LoVo (cell line): ENCODE measurements at places on chromosomes 2 and 18.
A peak's percentile ranks its signal among the peaks of the same experiment; 100 is the strongest.

GRCh38 chr2:159516241-159516758, 100.0 kb downstream of the BAZ2B start:
- peak; percentile 78 for DNase-seq

DNA sequence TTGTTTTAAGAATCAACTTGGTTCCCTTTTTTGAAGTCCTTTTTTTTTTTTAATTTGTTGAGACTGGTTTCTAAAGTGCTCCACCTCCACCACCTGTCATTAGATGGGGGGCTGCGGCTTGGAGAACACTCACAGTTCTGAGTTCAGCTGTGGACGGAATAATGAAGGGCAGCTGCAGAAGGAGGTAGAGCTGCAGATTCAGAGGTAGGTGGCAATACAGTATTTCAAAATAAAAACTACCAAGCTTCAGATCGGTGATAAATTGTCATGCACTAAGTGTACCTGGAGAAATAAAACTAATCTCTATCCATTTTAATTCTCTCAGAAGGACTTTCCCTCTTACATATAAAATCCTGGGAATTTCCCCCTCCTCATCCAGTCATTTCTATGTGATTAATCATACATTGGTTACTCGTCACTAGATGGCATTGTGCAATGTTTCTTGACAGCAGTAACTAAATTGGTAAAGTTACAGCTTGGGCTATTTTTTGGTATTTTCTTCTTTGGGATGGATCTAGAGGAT, 81.1 kb upstream of the SLC39A10 start:
- peak; percentile 52 for DNase-seq

- DNase-seq = no peak
These were observed 12.1 kb upstream of the ARHGEF4 start for GRCh38 chr2:130824492-130825061.

DNA sequence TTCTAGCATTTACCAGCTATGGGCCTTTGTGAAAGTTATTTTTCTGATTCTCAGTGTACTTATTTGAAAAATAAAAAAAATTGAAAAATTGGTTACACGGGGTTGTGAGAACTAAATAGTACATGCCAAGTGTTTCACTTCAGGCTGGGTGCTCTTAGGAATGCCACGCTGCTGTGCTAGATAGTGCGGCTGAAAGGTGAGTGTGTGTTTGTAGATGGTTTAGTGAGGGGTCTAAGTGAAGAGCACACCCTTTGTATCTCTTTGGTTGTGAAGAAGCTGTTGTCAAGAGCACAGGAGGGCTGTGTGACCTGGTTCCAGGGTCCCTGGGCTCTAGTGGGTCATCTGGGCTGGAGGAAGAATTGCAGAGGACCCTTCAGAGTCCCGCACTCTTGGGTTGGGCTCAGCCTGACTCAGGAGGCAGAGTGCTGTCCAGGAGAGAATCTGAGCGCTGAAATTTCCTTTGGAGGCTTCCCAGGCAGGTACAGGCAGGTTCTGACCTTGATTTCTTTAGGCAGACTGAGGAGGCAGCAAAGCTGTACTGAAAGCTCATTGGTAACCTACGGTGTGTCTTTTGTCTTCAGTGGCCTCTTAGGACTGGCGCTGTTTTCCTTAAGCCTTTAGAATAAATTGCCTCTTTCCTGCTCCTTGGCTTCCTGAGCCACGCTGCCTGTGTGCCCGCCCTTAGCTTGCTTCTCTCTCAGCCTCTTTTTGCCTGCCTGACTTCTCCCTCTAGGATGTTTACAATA, 44.4 kb downstream of the MAP4K4 start:
- DNase-seq = no peak

- no peak for DNase-seq
These were observed 123.2 kb downstream of the PHLPP1 start for GRCh38 chr18:62838475-62839098.

DNA sequence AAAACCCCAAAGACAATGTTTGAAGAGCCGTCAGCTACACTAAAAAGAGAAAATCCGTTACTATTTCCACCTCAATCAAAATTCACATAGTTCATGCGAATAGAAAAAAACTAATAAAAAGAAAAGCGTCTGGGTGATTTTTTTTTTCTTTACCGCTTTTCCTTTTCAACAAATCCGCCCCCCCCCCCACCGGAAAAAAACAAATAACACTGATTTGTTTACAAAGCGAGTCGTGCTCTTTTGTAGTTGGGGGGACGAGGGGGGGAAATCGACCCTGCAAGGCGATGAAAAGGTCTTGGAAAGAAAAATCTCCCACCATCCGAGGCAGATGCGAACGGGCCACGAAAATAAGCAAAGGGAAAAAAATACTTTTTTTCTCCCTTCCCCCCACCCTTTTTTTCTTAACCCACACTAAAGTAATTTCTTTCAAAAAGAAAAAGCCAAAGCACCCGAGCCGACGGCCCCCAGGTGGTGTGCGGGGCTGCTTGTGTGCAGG, 638 bp downstream of the ZNF521 start:
- DNase-seq = no peak

GRCh38 chr2:65491381-65491905, 59.0 kb upstream of the SPRED2 start:
- DNase-seq = peak; percentile 5

GRCh38 chr2:128234613-128235012, 84.1 kb downstream of the HS6ST1 start:
- DNase-seq = no peak

- no peak for DNase-seq
These were observed 37.1 kb upstream of the SMAD7 start for GRCh38 chr18:48987821-48988220.

DNA sequence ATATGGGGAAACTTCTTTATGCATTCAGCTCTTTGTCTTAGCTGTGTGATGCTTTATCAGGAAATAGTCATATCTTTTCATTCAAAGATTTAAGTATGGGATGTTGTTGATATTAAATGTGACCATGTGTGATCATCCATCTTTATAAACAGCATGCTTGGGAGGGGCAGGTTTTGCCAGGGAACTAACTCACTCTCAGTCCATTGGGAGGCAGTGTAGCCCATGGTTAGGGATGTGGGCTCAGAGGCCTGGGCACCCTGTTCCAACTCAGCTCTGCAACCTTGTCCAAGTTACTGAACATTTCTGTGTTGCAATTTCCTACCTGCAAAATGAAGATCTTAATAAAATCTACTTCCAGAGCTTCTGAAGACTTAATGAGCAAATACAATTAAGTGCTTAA, 92.0 kb upstream of the BCL2L11 start:
- DNase-seq = no peak

- no peak for DNase-seq
These were observed 8.4 kb upstream of the NMI start for GRCh38 chr2:151297882-151298281.
